IPS-NIHi11 (cell line): ENCODE measurements at places on chromosomes 7 and 10.

DNA sequence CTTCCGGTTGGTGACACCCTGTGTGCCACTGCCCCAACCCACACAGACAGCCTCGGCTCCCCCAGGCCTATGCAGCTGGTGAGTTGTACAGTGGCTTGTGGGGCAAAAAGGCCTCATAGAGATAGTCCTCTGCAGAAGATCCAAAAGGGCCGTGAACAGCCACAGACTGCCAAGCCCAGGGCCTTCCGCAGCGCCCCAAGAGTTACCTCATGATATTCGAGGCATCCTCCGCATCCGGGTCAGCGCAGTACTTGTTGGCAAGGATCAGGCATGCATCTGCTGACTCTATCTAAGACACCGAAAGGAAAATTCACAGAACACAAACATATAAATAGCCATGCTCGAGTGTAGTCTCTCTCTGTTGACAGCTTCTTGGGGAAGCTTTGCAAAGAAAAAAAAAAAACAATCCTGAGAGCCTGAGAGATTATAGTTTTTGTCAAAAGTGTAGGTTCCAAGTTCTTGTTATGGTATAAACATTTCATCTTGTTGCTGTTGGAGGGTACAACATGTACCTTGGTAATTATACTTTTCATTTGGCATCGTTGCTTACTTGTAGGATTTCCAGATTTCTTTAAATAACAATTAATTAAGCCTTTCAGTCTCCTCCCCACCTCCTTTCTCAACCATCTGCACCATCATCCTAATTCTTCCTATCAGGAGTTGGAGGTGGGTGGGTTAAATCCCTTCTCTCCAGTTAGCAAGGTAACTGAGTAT lies 553.0 kb downstream of the KCNMA1 start:
- DNase-seq, result no peak

DNA sequence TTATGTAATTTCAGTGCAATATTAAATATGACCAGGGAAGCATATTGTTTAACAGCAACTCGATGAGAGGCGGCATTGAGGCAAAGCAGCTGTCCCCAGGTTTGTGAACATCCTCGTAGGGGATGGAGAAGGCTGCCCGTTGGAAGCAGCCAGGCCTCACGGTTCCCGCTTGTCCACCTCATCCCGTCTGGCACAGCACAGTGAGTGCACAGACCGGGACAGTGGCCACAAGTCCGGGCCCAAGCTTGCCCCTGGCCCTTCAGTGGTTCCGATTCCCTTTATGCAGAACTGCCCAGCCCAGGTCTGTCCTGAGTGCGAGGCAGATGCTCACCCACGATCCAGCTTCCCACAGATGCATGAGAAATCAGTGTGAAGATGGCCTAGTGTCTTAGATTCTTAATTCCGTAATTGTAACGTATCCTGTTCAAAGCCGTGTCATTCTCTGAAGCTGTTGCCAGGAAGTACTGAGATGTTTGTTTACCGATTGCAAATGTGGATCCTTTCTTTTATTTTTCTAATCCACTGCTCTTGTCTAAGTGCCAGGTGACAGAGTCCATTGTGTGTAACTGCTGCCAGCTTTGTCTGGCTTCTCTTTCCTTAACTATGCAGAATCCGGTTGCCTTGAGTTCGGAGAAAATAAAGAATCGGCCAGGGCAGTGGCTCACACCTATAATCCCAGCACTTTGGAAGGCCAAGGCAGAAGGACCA lies 35.5 kb downstream of the PFKP start:
- no peak for DNase-seq

DNA sequence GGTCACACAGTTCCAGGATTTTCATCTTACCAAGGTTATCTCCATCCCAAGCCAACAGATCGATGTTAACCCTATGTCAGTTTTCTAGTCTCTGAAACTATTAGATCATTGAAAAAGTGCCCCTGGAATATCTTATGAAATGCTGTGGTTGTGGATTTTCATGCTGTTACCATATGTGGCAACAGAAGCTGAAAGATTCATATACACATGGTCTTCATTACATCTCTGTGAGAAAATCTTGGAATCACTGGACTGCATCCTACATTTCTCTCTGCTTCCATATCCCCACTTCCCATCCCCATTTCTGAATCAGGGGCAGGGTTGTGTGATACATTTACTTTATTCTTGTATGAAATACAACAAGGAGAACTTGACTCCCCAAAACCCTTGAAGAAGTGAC lies 146.1 kb downstream of the SLC16A9 start:
- DNase-seq, result no peak

DNA sequence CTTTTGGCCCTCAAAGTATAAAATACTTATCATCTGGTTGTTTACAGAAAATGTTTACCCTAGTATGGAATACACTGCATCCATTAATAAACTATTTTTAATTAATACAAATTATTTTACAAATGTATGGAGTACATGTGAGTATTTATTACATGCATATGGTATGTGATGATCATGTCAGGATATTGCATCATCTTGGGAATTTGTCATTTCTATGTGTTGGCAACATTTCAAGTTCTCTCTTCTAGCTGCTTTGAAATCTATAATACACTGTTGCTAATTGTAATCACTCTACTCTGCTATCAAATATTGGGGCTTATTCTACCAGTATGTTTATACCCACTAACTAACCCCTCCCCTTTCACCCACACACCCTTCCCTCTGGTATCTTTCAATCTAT lies 103.9 kb upstream of the THSD7A start:
- no peak for DNase-seq

- no peak for DNase-seq
Measured at GRCh38 chr7:44794331-44794730, 2.1 kb upstream of the PPIA start.

GRCh38 chr10:117431160-117431559 lies 55.9 kb upstream of the PDZD8 start:
- DNase-seq, result no peak

GRCh38 chr10:82925547-82925946 lies 1050.6 kb downstream of the NRG3 start:
- DNase-seq, result no peak

DNA sequence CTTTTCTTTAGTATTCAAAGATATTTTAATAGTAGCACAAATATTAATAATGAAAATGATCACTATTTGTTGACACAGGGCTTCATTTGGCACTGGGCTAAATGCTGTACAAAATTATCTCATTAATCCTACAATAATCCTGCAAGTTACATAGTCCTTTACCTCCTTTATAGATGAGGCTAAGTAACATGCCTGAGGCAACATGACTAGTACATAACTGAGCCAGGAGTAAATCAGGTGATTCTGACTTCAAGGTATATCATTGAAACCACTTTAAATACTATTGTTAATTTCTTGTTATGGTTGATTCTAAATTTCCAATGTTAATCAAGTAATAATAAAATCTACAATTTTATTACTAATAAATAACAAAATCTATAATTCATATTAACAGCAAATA lies 39.8 kb downstream of the SEM1 start:
- no peak for DNase-seq

GRCh38 chr10:12018438-12019282 lies 23.9 kb downstream of the UPF2 start:
- no peak for DNase-seq

DNA sequence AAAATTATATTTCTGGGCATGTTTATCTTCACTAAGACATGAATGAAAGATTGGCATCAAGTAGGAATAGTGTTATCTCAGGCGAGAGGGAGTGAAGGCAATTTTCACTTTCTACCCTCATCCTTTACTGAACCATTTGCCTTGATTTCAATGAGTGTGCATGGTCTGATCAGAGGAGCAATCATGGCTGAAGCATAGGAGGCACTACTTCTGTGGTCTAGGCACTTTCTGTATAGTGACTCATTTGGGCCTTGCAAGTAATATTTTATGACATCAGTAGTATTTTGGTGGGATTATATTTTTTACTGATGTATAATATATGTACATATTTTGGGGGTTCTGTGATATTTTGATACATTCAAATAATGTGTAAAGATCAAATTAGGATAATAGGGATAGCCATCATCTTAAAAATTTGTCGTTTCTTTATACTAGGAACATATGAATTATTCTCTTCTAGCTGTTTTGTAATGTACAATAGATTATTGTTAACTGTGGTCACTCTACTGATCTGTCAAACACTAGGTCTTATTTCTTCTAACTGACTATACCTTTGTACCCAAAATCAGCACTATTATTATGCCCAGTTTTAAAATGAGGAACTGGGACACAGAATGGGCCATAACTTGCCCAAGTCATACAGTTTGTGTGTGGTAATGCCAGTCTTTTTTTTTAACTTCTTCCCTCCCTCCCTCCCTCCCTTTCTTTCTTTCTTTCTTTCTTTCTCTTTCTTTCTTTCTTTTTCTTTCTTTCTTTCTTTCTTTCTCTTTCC lies 101.9 kb downstream of the RAB11FIP2 start:
- DNase-seq, result no peak

DNA sequence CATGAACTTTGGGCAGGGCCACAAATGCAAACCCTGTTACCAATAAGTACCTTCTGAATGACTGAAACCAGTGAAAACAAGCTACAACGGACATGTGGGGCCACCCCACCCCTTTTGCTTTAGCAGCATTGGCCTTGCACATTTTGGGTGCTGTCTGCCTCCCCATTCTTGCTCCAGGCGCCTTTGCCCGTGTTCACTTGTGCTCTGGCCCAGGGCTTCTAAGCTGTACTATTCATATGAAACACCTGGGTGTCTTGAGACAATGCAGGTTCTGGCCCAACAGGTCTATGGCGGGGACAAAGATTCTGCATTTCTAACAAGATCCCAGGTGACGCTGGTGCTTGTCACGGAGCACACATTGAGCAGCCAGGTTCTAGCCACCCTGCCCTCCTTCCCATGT lies 96.5 kb upstream of the SDK1 start:
- DNase-seq, result no peak

DNA sequence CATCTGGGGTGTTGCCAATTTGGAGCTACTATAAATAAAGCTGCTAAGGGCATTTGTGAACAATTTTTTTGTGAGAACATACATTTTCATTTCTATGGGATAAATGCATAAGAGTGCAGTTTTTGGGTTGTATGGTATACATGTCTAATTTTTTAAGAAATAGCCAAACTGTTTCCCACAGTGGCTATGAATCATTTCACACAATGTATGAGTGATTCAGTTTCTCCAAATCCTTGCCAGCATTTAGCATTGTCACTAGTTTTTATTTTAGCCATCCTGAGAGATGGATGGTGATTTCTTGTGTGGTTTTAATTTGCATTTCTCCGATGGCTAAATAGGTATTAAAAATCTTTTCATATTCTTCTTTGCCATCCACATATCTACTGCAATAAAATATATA lies 105.3 kb downstream of the AMPH start:
- no peak for DNase-seq

- DNase-seq, result no peak
Measured at GRCh38 chr7:157676456-157677255, 339.9 kb downstream of the DNAJB6 start.

GRCh38 chr7:88317422-88317821 lies 10.7 kb upstream of the STEAP4 start:
- DNase-seq, result no peak

DNA sequence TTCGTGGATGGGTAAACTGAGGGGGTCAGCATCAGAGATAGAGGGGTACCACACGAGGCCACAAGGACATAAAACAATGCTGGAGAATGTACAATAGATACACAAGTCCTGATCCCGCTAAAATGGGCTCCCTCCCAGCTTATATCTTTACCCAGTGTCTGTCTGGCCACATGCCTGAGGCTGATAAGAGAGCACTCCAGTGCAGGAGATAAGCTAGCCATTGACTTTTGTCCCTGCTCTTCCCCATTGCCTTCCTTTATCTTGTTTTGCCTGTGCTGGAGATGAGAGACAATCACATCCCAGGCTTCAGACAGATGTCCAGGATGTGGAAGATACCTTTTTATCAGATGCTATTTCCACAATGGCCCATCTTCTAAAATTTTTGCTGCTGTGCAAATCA lies 6.0 kb downstream of the GAD2 start:
- no peak for DNase-seq

GRCh38 chr10:119652361-119652730 lies 1.2 kb downstream of the BAG3 start:
- DNase-seq, result no peak

DNA sequence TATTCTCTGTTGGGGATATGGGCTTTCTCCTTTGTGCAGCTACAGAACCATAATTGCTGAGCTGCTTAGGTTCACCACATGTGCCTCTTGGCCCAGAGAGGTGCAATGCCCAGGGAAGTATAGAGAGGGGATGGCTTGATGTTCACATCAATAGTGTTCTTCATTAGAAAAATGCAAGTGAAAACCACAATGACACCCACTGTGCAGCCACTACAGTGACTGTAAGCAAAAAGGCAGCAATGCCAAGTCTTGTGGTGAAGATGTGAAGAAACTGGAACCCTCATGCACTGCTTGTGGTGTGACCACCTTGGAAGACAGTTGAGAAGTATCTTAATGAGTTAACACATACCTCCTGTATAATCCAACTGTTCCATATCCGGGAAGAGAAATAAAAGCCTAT lies 318.9 kb upstream of the ZMIZ1 start:
- DNase-seq, result no peak
